ENCODE measurements at places on chromosomes 5 and 9.

- no peak overlapping the region for H3K4me3 ChIP-seq
- H3K27me3 ChIP-seq: no peaks in the 10 kb centered on the region
- H3K27ac ChIP-seq: peak overlapping the region; percentile 56
- no peak for DNase-seq
Measured at GRCh38 chr5:80069918-80070318, 34.8 kb downstream of the THBS4 start.

DNA sequence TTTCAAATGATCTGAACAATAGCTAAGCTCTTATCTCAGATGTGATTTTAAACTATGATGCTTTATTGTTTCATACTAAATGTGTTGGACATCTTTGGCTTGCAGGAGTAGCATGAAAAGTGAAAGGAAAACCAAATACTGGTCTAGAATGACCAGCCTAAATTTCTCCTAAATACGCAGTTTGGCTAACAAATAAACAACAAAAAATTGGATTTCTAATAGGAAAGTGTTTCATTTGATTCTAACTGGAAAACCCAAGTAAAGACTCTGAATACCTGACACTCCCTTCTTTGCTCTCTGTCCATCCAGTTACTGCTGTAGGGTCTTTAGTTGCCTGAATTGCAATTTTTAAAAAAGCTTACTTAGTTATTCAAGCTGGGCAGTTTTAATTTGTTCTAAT is 111.7 kb upstream of the ACOT12 start:
- H3K4me1 ChIP-seq: peaks cover 5% of the 10 kb centered on the region
- H3K27ac ChIP-seq: peak overlapping the region; percentile 78
- H3K36me3 ChIP-seq: no peaks in the 10 kb centered on the region
- no peak for DNase-seq

- H3K27ac ChIP-seq: peak overlapping the region; percentile 73
- peaks cover 67% of the 10 kb centered on the region for H3K4me1 ChIP-seq
- no peak for DNase-seq
- no peaks in the 10 kb centered on the region for H3K27me3 ChIP-seq
- no peak overlapping the region for H3K4me3 ChIP-seq
Measured at GRCh38 chr5:151154931-151155774, 2.4 kb downstream of the ANXA6 start.

GRCh38 chr5:158899792-158900191 is 199.9 kb downstream of the EBF1 start:
- H3K27ac ChIP-seq: no peak overlapping the region
- H3K4me1 ChIP-seq: no peaks in the 10 kb centered on the region
- DNase-seq: no peak
- no peaks in the 10 kb centered on the region for H3K27me3 ChIP-seq
- H3K36me3 ChIP-seq: no peaks in the 10 kb centered on the region
- H3K4me3 ChIP-seq: no peak overlapping the region

DNA sequence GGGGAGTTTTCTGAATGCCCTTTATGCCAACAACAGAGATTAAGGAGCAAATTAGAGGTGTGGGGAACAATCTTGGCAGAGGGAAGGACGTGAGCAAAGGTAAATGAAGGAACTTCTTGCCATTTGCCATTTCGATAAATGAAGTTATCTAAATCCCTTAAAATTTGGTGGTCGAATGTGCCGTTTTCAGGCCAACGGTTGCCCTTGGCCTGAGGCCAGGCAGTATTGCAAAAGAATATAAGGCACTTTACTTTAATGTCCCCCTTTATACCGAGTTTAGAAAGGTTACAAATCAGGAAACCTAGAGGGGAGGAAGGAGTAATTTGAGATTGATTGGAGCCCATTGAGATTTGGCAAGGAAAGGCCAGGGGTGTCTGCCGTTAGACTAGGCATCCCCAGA is 26.3 kb downstream of the C9orf50 start:
- peaks cover 41% of the 10 kb centered on the region for H3K4me1 ChIP-seq
- H3K27me3 ChIP-seq: no peaks in the 10 kb centered on the region
- no peak overlapping the region for H3K27ac ChIP-seq
- H3K36me3 ChIP-seq: no peaks in the 10 kb centered on the region
- DNase-seq: no peak

GRCh38 chr5:56099346-56099745 is 104.6 kb upstream of the IL6ST start:
- no peak overlapping the region for H3K4me3 ChIP-seq
- no peaks in the 10 kb centered on the region for H3K36me3 ChIP-seq
- no peaks in the 10 kb centered on the region for H3K27me3 ChIP-seq
- peaks cover 14% of the 10 kb centered on the region for H3K4me1 ChIP-seq

DNA sequence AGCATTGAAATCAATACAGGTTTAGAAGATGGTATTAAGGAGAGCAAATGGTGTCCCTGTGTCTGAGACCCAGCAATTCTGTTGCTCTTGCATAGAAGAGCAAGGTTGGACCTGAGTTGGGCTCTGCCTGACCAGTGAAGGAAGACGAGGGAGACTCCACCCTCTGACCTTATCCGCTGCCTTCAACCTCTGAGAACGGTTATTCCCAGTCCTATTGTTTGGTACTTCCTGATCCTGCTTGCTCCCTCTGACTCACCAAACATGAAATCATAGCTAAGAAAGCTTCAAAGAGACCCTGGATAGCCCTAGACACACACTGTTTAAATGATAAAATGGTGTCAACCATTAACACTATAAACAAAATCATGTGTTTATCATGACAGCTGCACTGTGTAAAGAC is 218.5 kb downstream of the PLK2 start:
- H3K27me3 ChIP-seq: no peaks in the 10 kb centered on the region
- H3K27ac ChIP-seq: no peak overlapping the region
- H3K4me3 ChIP-seq: no peak overlapping the region

GRCh38 chr9:98380065-98380681 is 124.7 kb upstream of the TBC1D2 start:
- no peaks in the 10 kb centered on the region for H3K27me3 ChIP-seq
- no peak for DNase-seq
- H3K4me3 ChIP-seq: no peak overlapping the region
- H3K36me3 ChIP-seq: no peaks in the 10 kb centered on the region

GRCh38 chr5:61817472-61818326 is 485.6 kb downstream of the ZSWIM6 start:
- peak; percentile 15 for DNase-seq
- no peaks in the 10 kb centered on the region for H3K36me3 ChIP-seq
- H3K4me3 ChIP-seq: no peak overlapping the region
- H3K27me3 ChIP-seq: no peaks in the 10 kb centered on the region

DNA sequence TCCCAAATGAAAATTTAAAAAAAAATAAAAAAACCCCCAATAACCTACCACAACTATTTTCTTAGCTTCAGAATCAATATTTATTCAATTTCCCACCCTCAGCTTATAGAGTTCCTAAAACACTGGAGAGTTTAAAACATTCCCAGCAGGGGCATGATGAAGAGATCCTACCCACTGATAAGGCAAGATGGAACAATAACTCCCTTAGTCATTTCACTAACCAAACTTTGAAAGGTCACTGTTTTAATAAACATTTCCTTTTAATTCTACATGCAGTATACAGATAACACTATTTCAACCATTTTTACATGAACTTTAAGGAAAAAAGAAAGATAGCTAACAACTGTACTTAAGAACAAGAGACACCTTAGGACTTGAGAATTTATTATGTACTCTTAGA is 34.9 kb upstream of the ACOT12 start:
- peaks cover 25% of the 10 kb centered on the region for H3K4me1 ChIP-seq
- no peak overlapping the region for H3K27ac ChIP-seq
- no peak overlapping the region for H3K4me3 ChIP-seq
- no peaks in the 10 kb centered on the region for H3K36me3 ChIP-seq

- no peak overlapping the region for H3K4me3 ChIP-seq
- peaks cover 3% of the 10 kb centered on the region for H3K36me3 ChIP-seq
- DNase-seq: no peak
- H3K27me3 ChIP-seq: no peaks in the 10 kb centered on the region
Measured at GRCh38 chr9:33378121-33378795, 24.1 kb downstream of the AQP7 start.

- H3K27me3 ChIP-seq: no peaks in the 10 kb centered on the region
- peaks cover 46% of the 10 kb centered on the region for H3K4me1 ChIP-seq
- no peaks in the 10 kb centered on the region for H3K36me3 ChIP-seq
- H3K27ac ChIP-seq: peak overlapping the region; percentile 43
Measured at GRCh38 chr9:69993110-69993509, 50.5 kb upstream of the MAMDC2 start.

DNA sequence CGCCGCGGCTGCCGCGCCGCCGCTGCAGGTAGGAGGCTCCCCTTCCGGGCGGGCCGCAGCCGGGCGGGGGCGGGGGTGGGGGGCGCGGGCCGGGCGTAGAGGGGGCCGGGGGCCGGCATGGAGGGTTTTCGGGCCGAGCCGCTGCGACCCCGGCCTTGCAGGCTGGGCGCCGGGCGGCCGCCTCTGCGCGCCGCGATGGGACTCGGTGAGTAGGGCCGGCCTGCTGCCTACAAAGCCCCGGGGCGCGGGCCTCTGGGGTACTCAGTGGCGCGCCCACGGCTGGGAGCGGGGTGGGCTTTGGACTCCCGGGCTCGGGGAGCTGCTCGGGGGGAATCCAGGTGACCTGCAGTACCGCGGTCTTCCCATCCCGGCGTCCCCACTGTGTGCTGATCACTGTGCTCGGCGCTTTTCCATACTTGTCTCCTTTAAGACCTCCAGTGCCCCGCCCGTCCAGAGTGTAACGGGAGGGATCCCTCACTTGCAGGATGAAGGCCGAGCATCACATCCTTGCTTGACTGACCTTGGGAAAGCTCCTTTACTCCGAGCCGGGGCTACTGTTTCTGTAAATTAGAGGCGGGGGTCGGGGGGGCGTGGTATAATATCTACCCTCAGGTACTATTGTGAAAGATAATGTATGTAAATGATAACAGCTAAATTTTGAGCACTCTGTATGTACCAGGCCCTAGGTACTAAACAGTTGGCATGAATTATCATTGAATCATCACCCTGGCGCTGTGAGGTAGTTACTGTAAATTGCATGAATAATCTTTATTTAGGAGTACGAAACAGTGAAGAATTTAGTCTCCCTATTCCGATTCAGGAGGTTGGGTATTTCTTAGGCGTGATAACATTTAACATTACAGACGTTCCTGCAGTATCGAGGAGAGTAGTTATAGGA is 672 bp downstream of the MSANTD3 start:
- H3K4me1 ChIP-seq: peaks cover 6% of the 10 kb centered on the region
- H3K27me3 ChIP-seq: no peaks in the 10 kb centered on the region
- no peaks in the 10 kb centered on the region for H3K36me3 ChIP-seq

- H3K4me3 ChIP-seq: no peak overlapping the region
- H3K27ac ChIP-seq: peak overlapping the region; percentile 12
- H3K36me3 ChIP-seq: no peaks in the 10 kb centered on the region
- H3K4me1 ChIP-seq: peaks cover 73% of the 10 kb centered on the region
Measured at GRCh38 chr5:132414634-132415378, 45.3 kb downstream of the SLC22A5 start.

GRCh38 chr9:89723469-89724100 is 118.8 kb downstream of the GADD45G start:
- H3K27ac ChIP-seq: no peak overlapping the region
- H3K36me3 ChIP-seq: no peaks in the 10 kb centered on the region
- H3K4me1 ChIP-seq: no peaks in the 10 kb centered on the region
- no peak for DNase-seq

- H3K4me3 ChIP-seq: no peak overlapping the region
- no peaks in the 10 kb centered on the region for H3K36me3 ChIP-seq
- no peak overlapping the region for H3K27ac ChIP-seq
Measured at GRCh38 chr9:16469184-16469583, 401.3 kb downstream of the BNC2 start.

Measured in tibial nerve (tissue), 4 donors.